Endothelial cell (in vitro differentiated cells): ENCODE measurements at places on chromosomes 3 and 15.

DNA sequence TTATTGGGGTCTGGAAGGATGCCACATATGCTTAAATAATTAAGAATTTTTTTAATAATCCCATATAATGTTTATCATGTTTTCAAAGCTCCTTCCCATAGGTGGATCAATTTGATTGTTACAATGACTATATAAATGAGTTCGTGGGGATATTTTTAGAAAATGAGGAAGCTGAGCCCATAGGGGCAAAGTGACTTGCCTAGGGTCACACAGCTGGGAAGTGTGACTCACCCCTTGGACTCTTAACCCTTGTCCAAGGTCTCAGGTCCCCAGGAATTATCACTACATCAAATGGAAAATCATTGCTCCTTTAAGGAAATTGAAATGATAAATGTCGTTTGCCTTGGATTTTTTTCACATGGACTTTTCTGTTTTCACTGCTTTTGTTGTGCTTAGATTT, 161.2 kb upstream of the RGMA start:
- DNase-seq = no peak

DNA sequence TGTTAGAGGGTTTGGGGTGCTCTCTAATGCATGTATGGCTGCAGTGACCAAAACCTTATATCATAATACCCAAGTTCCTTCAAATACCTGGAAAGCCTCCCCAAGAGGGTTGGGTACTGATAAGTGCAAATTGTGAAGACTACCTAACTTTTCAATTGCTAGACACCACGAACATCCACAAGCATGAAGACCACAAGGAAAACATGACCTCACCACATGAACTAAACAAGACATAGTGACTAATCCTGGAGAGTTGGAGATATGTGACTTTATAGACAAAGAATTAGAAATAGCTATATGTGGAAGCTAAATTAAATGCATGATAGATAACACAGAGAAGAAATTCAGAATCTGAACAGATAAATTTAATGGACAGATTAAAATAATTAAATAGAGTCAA, 23.9 kb upstream of the AADACL2 start:
- DNase-seq = no peak

DNA sequence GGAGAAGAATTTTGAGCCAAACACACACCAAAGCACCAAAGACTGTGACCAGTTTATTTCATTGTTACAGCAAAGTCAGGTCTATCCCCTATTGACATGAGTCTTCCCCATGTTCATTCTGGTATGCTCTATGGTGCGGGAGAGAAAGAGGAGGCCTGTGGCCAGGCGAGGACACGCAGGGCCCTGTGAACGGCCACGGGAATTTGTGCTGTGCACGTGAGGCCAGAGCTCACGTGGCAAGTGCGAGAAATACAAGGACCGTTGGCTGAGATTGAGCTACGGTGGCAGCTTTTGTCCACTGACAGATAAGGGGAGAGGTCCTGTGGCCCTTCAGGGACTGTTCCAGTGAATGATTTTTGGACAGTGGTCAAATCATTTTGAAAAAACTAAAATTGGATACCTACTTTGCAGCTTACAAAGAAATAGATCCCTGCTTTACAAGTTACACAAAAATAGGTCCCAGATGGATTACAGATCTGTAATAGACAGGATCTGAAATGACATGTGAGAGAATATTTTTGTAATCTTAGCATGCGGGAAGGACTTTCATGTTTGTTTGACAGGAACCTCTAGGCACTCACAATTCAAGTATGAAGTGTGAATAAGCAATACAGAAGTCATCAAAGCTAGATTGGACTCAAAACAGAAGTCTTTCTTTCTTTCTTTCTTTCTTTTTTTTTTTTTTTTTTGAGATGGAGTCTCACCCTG, 9.2 kb downstream of the ZSCAN2 start:
- DNase-seq = no peak

DNA sequence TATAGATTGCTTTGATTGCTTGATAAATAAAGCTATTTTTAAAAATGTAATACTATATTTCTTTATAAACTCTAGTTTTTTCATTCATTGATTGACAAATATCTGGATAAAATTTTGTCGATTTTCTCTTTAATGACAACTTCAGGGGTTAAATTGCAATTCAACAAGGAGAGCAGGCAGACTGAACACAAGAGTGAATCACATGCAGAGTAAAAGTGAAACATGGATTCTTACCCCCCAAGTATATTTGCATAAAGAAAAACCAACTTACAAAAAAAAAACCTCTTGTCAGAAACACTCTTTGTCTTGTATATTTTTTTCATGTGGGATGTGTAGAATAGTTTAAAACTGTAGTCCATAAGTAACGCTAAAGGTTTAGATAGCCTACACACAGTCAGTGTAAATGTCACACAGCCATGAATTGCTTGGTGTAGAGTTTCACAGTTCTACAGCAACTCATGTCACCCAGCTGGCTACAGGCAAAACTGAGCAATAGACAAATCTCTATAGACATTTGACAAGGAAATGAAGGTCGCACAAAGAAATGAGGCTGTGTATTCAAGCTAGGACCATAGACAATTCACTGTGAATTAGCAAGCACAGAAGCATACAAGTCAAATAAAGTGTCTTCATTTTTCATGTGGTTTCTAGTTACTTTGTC, 141.6 kb downstream of the THRB start:
- no peak for DNase-seq

DNA sequence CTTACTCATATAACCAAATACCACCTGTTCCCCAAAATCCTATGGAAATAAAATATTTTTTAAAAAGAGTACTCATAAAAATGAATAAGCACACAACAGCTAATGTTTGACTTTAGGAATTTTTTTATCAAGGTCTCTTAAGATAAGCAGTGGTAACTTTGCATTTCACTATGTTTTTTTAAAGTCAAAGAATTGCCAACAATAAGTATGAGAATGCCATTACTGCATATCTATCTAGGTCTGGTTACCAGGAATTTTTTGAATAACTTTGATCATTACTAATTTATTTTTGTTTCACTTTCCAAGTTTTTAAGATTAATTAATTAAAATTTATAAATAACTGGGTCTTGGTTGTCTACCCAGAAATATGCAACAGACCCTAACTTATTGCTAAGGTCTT, 41.5 kb downstream of the PLSCR4 start:
- no peak for DNase-seq

DNA sequence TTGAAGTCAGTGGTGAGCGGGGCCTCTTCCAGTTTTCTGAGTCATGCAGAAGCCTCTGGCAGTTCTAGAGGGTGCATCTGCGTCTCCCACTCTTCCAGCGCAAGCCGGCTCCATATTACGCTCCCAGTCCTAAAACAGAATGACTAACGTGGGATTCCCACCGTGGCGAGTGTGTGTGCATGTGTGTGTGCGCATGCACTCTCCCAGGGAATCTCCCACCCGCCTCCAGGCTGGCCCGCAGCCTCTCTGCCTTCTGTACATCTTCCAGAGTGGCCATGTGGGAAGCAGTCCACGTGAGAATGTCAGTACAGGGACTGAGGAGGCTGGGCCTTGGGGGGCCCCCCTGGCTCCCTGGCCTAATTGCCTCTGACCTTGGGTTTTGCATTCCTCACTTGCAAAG, 87.7 kb downstream of the LSM3 start:
- DNase-seq = no peak

DNA sequence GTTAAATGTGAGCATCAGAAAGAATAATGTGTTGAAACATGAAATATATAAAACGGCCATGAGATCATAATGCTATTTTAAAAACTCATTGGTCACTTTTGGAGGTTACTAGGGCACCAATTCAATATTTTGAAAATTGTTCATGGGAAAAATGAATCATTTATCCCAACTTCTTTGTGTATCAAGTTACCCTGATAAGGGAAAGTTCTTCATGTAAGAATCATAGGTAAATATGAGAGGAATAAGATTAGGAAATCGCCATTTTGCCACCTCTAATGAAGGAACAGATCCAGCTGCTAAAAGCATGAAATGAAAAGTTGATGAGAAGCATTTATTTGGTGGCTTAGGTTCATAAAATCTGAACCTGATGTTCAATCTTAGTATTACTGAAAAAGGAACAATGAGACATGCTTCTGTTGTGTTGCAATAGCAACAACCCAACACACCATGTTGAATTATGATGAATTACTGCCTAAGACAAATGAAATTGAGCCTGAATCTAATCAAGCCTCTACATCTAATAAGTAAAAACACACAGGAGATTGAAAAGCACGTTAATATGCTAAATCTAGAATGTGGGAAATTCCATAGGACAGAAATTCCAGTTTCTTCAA, 32.5 kb downstream of the ABHD5 start:
- no peak for DNase-seq

DNA sequence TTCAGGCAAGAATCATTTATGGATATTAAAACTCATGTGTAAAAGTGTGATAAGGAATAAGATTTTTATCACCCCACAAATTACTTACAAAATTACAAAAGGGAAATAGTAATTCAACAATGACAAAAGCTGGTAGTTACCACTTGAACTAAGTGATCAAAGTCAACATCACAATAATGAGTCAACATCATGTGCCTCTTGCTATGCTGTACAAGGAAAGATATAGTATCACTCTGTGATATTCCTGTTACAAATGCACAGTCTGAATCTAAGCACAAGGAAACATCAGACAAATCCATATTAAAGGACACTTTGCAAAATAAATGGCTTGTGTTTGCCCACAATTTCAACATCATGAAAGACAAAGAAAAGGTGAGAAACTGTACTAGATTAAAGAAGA, 90.5 kb upstream of the PLCL2 start:
- DNase-seq = no peak
